Renal pelvis (tissue), 12 donors: ENCODE measurements at places on chromosomes 1 and 21.
A peak's percentile ranks its signal among the peaks of the same experiment; 100 is the strongest.

DNA sequence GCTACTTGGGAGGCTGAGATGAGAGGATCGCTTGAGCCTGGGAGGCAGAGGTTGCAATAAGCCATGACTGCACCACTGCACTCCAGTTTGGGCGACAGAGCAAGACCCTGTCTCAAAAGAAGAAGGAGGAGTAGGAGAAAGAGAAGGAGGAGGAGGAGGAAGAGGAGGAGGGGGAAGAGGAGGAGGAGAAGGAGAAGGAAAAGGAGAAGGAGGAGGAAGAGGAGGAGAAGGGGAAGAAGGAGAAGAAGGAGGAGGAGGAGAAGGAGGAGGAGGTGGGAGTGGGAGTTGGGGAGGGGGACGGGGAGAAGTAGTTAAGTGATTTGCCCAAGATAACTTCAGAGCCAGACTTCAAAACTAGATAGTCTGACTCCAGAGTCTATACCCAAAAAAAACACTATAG lies 55.5 kb upstream of the FOXD3 start:
- DNase-seq: no peak

GRCh38 chr1:43558346-43558841 lies 27.7 kb downstream of the PTPRF start:
- peak; percentile 75 for DNase-seq

GRCh38 chr1:112040891-112041740 lies 51.6 kb upstream of the KCND3 start:
- DNase-seq: no peak

DNA sequence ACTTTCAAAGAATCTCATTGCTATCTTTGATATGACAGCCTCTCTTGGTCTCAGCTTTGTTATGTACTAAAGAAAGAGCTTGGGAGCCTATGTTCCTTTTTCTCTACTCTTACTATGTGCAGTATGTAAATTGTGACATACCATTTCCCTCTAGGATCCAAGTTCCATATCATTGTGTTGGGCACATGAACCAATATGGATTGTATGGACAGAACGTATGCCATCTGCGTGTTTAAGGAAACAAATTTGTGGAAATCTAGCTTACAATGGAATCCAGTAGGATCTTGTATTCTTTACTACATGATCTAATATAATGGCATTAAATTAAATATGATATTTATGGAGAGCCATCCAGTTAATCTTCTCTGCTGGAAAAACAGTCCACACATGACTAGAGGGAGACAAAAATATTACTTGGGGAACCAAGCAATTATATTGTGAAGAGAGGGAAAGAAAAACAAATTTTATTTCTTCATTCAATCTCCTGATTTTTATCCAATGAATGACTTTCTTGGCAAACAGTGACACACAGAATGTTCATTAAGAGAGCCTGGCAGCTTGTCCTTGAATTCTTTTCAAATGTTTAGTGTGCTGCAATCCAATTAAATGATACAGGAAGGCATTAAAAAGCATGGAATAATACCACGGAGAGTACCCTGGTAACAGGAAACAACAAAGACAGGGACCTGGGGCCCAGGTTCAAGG lies 106.5 kb upstream of the DAB1 start:
- DNase-seq: no peak

- no peak for DNase-seq
Measured at GRCh38 chr1:194535369-194535768, 1349.0 kb upstream of the B3GALT2 start.

DNA sequence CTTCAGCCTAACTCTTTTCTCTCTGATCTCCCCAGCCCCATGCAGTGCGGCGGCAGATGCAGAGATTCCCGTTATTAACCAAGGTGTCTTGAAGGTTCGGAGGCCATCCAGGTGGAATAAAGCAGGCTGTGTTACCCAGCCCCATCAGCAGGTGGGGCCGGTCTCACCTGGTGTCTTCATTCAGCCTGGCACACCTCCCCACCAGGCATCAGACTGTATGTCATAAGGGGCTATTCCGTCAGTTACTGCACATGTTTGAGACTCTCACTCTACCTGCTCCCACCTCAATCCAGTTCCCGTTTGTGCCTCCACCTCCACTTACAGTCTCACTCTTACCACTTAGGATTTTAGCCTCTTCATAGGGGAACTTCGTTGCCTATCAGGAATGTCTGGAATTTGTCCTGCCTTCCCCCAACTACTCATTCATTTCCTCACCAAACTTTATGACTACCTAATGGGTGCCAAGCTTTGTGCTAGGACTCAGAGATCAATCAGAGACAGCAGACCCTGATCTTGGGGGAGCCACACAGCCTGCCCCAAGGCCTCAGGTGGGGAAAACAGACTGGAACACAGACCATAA lies 170.2 kb downstream of the PLPP3 start:
- DNase-seq: no peak

DNA sequence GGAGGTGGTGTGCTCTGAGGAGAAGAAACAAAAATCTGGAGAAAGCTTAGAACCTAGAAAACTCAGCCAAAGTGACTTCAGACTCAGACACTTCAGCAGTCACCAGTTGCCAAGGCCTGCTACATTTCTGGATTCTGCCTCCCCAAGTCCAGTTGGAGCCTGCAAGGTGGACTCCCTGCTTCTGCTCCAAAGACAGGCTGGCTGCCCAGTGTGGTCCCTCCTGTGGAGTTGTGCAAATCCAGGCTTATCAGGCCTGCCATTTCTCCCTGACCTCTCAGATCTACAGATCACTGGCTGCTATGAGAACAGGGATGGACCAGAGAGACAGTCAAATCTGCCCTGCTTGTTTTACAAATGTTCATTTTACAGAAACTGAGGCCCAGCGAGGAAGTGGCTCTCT lies 9.9 kb downstream of the CACHD1 start:
- no peak for DNase-seq

GRCh38 chr1:164921493-164921892 lies 362.5 kb downstream of the PBX1 start:
- no peak for DNase-seq

GRCh38 chr1:39802496-39803260 lies 14.0 kb upstream of the BMP8B start:
- DNase-seq: no peak

DNA sequence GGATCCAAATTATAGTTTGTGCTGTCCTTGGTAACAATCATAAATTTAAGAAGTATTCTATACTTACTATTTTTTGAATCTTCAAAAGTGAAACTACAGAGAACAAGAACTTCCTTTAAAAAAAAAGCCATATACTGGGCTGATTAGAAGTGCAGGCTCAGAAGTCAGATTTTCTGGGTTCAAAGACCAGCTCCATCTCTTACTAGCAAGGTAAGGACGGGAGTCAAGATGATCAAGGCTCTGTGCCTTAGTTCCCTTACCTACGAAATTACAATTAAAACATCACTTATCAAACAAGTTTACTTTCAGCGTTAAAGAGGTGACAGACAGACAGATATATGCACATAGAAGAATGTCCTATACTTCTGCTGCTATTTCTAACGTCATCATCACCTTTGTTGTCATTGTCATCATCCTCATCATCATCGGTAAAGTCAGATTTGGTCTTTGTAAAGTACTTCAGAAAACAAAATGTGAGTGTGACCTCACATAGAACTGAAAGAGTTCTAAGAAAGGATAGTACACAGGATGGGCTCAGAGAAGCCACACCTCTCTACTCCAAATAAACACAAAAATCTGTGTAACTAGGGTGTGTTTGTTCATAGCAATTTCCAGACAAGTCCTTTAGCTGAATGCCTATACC lies 178.7 kb downstream of the VAV3 start:
- DNase-seq: no peak

DNA sequence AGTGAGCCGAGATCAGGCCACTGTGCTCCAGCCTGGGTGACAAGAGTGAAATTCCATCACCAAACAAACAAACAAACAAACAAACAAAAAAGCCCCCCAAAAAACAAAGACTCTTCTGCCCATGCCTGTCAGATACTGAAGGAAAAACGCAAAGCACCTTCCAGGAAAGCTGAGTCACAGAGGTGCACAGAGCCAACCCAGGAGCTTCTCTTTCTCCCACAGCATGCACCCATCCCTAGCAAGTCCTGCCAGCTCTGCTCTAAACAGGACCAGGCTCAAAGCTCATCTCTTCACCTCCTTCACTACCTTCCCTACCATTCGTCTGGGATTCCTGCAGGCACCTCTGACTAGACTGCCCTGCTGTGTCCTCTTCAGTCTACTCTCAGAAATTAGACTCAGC lies 46.5 kb downstream of the ETS2 start:
- no peak for DNase-seq

DNA sequence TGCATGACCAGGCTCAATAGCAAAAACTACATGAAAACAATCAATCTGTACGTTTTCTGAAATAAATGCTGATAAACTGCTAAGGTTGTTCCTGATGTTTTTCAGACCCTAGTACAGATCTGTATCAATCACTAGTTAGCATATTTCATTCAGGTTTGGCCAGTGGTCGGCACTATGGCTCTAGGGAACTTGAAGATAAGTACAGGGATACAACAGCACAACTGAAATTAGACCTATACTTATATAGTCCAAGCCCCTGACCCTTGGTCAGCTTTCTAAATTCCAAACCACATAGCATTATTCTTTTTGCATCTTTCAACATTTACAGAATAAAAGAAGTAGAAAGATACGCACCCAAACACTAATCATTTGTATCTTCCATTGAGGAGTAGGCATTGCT lies 142.7 kb downstream of the PLPPR4 start:
- no peak for DNase-seq
